ENCODE measurements at places on chromosomes 1 and 21.
A peak's percentile ranks its signal among the peaks of the same experiment; 100 is the strongest.

DNA sequence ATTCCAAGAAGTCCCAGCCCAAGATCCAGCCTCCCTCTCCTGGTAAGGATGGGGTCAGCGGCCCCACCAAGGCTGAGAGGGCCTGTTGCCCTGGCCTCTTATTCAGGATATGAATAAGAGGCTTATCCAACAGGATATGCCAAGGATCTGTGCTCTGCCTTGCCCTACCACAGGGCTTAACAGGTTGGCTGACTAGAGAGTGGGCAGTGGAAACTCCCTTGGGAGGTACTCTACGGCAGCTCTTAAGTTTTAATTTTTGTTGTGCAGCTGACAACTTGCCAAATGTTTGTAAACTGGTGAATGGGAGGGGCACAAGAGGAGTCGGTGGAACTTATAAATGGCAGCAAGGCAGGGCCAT lies 16.5 kb upstream of the PIGV start:
- DNase-seq: no peak

DNA sequence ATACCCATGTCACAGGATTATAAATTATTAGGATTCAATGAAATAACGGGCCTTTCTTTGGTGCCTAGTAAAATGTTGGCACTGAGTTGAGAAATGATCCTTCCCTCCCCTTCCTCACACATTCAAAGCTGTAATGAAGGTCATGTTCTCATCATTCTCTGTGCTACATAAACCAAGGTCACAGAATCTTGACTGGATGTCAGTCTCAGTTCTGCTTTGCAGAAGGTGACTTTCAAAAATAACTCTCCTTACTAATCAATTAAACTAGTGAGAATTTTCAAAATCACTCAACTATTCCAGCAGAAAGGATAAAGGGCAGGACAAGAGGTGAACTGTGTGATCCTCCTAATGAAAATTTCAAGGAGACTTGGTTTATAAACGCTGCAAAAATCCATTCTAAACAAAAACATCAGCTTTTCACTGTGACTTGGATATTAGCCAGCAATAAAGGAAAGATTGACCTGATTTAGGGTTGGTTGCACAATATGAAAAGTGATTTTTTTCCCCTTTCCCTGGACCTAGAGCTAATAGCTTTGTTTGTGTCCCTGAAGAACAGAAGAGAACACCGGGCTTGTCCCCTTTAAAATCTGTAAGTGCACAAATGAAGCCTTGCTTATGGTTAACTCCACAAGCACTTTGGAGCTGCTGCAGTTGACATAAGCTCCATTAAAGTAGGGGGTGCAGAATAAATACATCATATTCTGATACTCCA lies 120.1 kb downstream of the SEC16B start:
- DNase-seq: no peak

DNA sequence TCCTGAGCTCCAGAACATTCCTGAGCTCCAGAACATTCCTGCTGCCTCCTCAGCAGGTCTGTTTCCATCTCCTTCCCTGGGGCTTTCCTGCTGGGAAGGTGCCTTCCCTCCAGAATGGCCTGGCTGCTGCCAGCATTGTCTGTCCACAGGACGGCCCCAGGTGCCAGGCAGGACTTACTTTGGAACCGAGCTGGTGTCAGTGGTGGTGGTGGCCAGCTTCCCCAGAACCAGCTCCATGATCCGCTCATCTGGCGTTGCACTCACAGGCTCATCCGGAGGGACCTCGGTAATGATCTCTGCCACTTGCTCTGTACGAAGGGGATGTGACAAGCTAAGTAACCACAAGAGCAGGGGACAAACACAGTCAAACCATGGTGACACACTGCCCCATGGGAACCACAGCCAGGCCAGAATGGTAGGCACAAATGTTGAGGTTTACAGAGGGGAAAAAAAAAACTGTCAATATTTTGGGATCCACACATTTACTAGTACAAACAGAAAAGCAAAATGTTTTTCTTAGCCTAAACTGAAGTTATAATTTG lies 41.3 kb downstream of the PRDM15 start:
- no peak for DNase-seq

DNA sequence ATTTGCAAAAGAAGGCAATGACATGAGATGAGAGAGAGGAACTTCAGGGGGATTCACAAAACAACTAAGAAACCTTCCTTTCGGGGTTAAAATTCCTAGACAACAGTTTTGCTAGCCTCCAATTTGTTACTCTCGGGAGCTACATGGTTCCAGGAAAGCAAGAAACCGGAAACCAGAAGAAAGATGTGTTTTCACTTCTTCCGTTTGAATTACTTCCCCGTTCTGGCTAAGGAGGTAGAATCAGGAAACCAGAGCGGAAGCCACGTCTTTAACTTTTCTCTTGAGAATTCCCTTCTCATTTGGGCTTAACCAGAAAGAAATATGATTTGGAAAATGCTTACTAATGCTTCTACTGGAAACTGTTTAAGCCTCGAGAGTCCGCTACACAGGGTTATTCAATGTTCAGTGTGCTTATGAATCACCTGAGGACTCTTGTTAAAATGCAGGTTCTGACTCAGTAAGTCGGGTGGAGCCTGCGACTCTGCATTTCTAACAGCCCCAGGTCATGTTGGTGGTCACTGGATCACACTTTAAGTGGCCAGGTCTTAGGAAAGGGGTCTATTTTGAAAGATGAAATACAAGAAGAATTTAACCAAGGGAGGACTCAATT lies 43.5 kb upstream of the MCOLN3 start:
- no peak for DNase-seq

DNA sequence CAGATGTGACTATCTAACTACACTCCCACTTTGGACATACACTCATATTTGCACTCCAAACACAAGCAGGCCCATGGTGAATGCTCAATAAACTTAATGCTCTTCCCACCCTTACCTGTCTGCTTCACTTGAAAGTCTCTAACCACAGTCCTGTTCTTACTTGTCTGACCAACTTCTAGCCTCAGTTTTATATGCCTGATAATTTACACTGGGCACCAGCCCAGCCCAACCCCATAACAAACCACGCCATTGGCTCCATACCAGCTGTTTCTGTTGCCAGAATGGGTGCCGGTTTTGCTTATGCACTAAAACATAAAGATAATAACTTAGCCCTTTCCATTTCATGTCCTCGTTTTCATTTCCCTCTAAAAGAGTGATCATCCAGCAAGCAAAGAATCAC lies 395.4 kb downstream of the NTNG1 start:
- no peak for DNase-seq

DNA sequence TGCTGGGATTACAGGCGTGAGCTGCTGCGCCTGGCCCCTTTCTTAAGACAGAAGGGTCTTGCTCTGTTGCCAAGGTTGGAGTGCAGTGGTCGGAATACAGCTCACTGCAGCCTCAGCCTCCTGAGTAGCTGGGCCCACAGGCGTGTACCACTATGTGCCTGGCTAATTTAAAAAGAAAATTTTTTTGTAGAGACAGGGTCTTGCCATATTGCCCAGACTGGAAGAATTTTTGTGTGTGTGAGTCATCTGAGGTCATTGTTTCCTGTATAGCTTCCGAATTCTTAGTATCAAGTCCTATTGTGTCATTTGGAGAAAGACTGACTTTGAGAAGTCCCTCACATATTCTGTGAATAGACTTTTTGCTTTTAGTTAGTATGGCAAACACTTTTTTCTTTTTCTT lies 4.7 kb downstream of the SZRD1 start:
- DNase-seq: no peak

GRCh38 chr1:112298558-112298957 lies 97.5 kb upstream of the CTTNBP2NL start:
- no peak for DNase-seq

- DNase-seq: no peak
Observed at GRCh38 chr1:159916242-159917051, 8.9 kb downstream of the TAGLN2 start.

DNA sequence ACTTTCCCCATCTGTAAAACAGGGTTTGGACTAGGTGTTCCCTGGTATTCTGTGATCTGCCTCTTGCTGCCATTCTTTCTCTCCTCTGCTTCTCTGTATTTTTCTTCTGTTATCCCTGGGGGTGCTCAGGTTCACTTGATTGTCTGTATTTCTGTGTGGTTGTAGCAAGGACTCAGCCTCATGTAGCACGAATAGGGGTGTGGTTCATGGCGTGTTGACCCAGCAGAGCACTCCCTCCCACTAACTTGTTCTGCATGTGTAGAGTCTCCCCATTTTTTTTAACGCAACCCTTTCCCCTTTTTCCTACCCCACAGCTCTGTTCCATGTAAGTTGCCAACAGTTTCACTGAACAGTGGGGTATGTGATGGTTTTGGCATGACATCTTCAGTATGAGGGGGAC lies 1.2 kb upstream of the BNIPL start:
- DNase-seq: no peak

GRCh38 chr1:25757846-25758185 lies 42.2 kb upstream of the SELENON start:
- DNase-seq: no peak

- DNase-seq: no peak
Observed at GRCh38 chr1:111735321-111735720, 3.9 kb downstream of the INKA2 start.

DNA sequence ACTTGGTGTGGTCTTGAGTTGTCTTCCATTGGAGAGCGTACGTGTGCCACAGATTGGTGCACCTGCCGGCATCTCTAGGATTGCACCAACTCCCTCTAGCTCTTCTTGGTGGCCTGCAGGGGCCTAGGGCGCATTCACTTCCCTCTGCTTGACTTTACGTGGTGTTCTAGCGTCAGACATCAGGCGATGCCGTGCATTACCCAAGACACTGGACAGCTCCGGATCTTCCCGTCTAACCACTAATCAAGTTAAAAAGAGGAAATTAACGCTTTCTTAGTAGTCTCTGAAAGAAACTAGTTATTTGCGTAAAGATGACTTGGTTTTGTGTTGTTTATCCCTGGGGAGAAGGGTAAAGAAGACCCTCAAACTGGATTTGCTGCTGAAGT lies 510 bp upstream of the IL10RB start:
- DNase-seq: peak; percentile 80

DNA sequence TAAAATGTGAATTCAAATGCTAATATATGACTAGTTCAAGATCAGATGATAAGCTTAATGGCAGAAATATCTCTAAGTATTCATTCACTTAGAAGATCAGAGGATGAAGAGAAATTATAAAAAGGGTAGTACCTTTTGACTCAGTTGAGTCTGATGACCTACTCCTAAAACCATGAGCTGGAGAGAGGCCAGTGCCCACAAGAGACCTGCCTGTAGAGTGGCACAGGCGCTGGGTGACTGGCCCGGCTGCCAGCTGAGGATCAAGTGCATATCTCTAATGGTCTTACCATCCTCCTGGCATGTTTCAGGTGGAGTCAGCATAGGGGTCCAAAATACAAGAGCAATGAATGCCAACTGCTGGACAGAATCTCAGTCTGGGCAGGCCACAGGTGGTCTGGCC lies 14.1 kb downstream of the DDAH1 start:
- DNase-seq: no peak
